ENCODE measurements at places on chromosomes 2 and 18.

- peak; percentile 37 for DNase-seq
Observed at GRCh38 chr2:240624950-240625621, at the start of gene GPR35. GPR35 (plus strand) TSS chr2:240625480; CDS start chr2:240629953, 4,473 bp downstream.

DNA sequence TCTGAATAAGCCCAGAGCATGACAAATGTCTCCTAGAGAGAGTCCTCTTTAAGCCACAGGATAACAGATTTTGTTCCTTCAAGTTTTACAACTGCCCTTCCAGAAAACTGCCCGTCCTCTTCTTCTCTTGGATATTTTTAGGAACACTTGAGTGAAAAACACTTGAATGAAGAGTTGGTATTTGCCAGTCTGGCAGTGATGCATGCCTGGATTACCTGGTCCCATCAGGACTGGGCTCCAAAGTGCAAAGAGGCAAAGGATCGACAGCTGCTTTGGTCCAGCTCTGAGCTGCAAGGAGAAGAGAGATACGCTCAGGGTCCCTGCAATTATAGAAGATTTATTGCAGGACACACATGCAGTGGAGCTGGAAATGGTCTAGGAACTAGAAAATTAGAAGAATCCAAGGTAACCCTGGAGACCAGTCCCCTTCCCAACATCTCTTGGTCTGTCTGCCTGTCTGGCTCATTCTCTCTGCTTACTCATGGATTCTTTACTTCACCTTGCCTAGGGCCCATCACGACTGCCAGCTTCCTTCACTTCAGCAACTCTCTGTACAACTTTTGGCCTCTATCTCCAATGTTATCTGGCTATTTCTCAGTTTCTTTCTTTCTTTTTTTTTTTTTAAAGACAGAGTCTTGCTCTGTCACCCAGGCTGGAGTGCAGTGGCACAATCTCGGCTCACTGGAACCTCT lies 112.1 kb upstream of the SIX2 start:
- no peak for DNase-seq

GRCh38 chr2:69482471-69482870 lies 45.2 kb upstream of the NFU1 start:
- no peak for DNase-seq

GRCh38 chr18:79118797-79119196 lies 49.6 kb downstream of the ATP9B start:
- DNase-seq: no peak

GRCh38 chr18:50287028-50287440 lies 458 bp downstream of the CXXC1 start:
- DNase-seq: no peak

GRCh38 chr18:47436871-47437270 lies 185.4 kb upstream of the SKOR2 start:
- DNase-seq: no peak

- no peak for DNase-seq
Observed at GRCh38 chr2:69645031-69645431, 1.5 kb upstream of the AAK1 start.

DNA sequence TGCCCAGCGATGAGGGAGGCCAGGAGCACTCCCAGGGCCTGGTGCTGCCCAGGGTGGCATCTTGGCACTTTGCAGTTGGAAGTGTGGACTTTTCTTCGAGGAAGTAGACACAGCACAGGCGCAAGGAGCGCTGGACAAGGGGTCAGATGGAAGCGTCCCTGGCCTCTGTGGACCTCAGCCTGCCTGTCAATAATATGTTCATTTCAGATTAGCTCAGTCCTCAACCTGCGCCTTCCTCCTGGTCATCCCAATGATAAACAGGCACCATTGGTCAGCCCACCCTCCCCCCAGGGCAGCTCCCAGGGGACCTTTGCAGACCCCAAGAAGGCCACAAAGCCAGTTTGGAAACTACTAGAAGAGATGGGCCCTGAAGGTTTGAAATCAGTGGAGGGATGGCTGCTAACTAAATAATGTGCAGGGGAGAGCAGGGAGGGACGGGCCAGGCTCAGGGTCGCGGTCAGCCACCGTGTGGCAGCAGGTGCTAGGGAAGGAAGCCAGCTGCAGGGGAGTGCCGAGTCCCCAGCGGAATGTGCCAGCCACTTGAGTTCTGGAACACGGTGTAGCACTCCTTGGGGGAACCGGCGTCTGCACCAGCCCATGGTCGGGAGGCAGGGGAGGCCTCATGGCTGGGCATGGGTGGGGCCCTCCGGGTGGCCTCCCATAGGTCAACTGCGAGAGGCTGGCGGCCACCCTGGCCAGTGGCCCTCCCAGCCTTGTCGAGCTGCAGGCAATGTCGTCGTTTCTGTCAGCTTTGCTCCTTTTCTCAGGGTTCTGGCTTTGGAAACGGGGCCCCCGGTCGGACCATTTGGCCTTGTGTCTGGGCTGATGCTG lies 59.9 kb downstream of the ADI1 start:
- DNase-seq: no peak

- DNase-seq: no peak
Observed at GRCh38 chr2:67938053-67938452, 124.8 kb downstream of the C1D start.

DNA sequence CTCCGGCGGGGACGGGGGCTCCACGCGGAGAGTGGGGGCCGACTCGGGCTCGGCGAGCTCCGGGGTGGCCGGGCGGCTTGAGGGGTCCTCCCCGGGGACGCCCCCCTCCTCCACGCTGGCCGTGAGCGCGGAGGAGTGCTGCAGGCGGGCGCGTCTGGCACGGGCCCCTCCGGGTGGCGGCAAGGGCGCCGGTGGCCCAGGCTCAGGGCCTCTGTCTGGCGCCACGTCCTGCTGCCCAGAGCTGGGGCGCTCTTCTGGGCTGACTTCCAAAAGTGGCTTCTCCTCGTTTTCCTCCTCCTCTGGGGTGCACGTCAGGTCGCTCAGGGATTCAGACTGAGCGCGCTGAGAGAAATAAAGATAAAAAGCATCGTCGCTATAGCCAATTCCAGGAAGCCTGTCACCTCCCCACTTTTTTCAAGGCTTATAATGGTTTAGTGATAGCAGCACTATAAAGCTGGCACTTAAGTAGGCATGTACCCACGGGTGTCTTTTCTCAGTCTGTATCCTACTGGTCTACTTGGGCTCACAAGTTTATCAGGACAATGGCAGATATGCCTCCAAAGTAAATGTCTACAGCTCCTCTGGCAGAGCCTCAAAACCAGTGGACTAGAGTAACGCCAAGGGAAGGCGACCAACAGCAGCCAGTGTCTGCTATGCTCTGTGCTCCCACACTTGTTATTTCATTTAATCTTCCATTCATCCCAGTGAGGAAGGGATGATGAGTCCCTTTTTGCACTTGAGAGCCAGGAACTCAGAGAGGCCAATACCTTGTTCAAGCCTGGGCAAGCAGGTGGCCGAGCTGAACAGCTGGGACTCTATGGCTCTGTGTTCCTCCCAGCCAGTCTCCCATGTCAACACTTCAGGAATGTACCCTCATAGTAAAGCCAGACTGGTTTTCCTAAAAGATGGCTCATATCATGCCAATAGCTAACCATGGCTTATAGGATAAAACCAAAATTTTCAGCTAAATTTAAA lies 92.6 kb upstream of the MGAT4A start:
- DNase-seq: no peak

DNA sequence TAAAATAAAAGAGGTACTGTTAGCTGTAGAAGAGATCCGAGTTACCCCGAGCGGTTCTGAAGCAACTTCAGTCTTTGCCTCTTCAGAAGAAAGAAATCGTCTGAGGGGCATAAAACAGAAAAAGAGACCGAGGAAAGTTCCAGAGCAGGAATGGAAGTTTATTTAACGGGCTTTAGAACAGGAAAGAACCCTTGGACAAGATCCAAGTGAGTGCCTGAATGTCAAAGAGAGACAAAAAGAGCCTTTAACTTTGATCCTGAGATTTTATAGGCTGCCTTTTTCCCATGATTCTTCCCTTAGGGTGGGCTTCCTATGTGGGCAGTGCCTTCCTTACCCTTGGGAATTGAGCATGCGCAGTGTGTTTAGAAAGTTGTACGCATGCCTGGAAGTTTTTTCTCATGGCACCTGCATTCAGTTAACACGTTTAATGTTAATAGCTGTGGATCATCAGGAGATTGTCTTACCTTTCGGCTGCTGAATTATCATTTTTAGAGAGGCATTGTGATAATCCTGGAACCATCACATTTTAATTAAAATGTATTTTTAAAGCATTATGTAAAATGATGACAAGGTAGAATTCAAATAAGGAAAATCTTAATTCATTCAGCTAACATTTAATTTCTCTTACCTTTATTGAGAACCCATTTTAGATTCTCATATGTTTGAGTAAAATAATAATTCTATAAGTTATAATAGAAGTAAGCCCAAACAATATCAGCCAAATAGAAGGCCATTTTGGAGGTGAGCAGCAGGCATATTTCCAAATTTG lies 269.5 kb upstream of the ZSWIM2 start:
- DNase-seq: no peak
